ENCODE measurements at places on chromosomes 5 and 9.

DNA sequence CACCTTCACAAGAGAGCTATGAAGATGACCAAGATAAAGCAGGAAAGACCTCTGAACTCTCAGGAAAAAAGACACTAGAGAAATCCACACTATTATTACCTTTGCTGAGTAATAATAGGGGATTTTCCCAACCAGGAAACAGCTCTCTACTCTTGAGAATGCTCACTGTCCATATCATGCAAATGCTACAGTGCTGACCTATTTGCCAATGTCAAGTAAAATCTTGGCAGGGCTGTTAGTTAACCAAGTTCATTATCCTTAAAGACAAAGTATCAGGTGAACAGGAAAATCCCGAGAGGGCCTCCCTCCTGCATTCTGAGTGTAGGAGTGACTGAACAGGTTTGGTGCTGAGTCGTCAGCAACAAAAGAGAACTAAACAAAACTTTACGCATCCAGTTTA is 306.6 kb downstream of the ACTL7B start:
- DNase-seq: no peak

DNA sequence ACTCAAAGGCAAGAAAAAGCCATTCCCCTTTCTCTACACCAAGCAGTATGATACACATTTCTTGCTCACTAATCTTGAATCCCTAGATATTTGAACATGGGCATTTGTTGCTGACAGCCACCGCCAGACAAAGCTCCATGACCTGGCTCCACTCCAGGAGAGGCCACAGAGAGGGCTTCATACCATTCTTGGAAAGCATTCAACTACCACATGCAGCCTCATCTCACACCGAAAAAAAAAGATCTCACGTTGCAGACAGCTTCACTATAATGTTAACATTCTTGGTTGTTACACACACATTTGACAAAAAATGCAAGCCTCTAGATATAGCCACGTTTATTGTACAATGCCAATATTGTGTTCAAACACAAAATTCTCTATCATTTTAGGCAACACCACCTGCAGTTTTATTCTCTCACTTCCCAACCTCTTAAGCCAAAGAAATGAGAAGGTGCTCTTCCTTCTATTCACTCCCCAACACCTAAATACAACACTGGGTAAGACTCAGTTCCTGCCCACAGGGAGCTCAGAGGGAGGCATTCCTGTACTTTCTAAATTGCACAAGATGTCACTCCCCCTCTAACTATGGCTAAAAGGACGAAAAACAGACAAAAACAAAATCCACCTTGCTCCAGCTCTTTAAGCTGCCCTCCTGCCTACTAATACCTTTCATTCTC is 222.4 kb downstream of the TSSK1B start:
- DNase-seq: no peak

GRCh38 chr5:10632110-10632761 is 68.4 kb downstream of the ANKRD33B start:
- DNase-seq: no peak

DNA sequence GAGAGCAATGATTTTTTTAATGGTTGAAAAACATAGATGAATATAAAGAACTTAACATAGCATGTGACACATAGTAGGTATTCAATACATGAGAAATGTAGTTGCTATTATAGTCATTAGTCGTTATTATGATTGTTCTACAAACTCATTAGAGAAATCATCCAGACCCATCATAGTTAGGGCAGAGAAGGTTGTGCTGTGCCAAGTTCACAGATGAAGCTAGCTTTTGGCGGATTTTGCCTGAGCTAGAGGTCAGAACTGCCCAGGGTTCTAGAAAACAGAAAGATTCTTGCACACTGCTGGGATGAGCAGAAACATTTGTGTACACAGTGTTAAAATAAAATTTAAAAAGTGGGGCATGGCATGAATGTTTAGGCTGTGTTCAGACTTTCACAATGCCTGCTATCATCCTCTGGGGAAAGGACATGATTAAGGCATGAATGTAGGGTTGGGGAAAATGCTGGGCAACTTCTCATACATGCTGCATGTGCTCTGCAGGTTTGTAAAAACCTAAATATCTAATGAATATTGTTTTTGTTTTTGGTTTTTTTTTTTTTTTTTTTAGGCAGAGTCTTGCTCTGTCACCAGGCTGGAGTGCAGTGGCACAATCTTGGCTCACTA is 33.3 kb upstream of the RAD23B start:
- no peak for DNase-seq

GRCh38 chr9:214648-215493 is at the start of gene DOCK8:
DOCK8 (plus strand) TSS chr9:214865; CDS start chr9:214977, 112 bp downstream.
- DNase-seq: peak; percentile 25

GRCh38 chr9:106286249-106286648 is 576.7 kb upstream of the ZNF462 start:
- DNase-seq: no peak

DNA sequence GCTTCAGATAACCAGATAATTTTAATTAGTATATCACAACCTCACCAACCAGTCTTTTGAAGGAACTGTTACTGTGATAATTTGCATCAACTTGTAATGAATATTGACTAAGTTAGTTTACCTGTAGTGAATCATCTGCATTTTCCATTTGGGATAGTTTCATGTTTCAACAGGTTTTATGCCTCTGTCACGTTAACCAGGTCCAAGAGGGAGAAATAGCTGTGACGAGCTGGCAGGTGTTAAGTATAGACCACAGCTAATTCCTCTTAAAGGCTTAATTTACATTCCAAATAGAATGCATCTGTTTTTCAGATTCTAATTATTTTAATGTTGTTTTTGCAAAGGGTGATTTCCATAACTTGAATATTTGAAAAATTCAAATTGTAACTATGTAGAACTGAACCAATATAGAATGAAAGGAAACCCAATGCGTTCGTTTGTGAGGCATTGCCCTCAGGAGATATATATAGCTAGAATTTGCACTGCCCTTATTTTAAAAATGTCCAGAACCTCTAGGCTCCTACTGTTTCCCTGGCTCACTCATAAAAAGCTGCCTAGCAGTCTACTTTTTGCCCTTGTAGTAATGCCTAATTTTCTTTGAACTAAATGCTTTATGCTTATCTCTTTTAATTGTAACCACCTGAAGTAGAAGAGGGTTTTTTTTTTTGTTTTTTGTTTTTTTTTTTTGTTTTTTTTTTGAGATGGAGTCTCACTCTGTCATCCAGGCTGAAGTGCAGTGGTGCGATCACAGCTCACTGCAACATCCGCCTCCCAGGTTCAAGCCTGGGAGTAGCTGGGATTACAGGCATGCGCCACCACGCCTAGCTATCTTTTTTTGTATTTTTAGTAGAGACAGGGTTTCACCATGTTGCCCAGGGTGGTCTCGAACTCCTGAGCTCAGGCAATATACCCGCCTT is 270.5 kb downstream of the SMARCA2 start:
- DNase-seq: no peak

DNA sequence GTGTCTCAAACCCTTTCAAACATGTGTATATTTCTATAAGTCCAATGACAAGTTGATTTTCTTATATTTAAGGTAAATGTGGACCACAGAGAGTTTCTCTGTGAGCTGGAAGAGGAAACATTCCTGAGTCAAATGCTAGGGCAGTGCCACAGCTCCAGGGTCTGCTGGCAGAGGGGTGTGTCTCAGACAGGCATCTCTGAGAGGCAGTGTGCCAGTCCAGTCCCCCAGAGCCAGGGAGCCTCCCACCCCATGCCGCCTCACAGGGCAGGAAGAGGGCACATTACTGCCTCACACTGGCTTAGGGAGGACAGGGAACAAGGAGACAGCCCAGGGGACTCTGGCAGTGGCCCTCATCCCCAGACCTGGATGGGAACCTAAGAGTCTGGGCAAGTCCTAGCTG is 120.2 kb downstream of the TENT4A start:
- no peak for DNase-seq

- DNase-seq: no peak
Observed at GRCh38 chr5:9653811-9654210, 23.7 kb upstream of the TAS2R1 start.

- no peak for DNase-seq
Observed at GRCh38 chr5:160961761-160962160, 109.8 kb upstream of the ATP10B start.

- no peak for DNase-seq
Observed at GRCh38 chr5:6373081-6373846, 5.1 kb downstream of the MED10 start.

- DNase-seq: no peak
Observed at GRCh38 chr9:115306865-115307264, 188.9 kb upstream of the TNC start.

- no peak for DNase-seq
Observed at GRCh38 chr5:446883-447263, 3.9 kb downstream of the EXOC3 start.

GRCh38 chr9:26308328-26308727 is 584.3 kb downstream of the CAAP1 start:
- no peak for DNase-seq

- DNase-seq: no peak
Observed at GRCh38 chr5:123150089-123150488, 61.0 kb downstream of the PRDM6 start.

DNA sequence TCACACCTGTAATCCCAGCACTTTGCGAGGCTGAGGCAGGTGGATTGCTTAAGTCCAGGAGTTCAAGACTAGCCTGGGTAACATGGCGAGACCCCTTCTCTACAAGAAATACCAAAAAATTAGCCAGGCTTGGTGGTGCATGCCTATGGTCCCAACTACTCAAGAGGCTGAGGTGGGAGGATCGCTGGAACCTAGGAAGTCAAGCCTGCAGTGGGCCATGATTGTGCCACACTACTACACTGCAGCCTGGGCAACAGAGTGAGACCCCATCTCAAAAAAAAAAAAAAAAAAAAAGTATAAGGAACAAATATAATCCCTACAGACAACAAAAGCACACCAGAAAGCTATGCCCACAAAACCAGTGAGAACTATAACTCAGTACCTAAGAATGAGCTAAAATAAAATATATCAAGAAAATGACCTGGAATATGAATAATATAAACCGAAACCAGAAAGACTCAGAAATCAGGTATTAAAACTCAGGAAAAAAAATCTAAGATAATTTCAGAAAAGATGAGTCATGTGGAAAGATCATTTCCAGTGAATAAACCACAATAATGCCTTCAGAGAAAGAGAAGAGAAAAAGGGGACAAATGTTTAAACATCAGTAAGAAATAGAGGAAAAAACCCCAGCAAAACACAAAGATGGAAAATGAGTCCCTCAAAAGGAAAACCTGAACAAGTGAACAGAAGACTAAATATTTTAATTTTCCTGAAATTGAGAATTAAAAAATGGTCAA is 57.4 kb downstream of the GOLPH3 start:
- no peak for DNase-seq

DNA sequence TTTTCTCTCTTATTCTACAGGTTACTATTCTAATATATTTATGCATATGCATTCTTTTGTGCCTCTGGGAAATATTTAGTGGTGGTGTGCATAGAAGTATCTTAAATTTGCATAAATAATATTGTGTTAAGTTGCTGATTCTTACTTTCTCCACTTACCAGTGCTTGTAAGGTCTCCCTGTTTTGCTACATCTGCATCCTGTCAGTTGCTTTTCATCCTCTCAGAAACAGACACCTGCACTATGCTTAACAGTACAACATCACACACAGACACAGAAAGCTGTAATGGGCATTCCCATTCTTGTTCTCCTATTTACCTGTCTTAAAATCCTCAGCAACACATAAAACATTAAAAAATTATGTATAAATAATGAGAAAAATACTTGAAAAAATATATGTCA is 713.3 kb upstream of the RGMB start:
- no peak for DNase-seq

- peak; percentile 50 for DNase-seq
Observed at GRCh38 chr5:95842854-95843544, 20.5 kb upstream of the GLRX start.

GRCh38 chr5:147062427-147062826 is 172.4 kb upstream of the STK32A start:
- DNase-seq: no peak

GRCh38 chr9:71740199-71740598 is 28.1 kb downstream of the CEMIP2 start:
- no peak for DNase-seq

- no peak for DNase-seq
Observed at GRCh38 chr9:98410185-98410697, 154.8 kb upstream of the TBC1D2 start.

DNA sequence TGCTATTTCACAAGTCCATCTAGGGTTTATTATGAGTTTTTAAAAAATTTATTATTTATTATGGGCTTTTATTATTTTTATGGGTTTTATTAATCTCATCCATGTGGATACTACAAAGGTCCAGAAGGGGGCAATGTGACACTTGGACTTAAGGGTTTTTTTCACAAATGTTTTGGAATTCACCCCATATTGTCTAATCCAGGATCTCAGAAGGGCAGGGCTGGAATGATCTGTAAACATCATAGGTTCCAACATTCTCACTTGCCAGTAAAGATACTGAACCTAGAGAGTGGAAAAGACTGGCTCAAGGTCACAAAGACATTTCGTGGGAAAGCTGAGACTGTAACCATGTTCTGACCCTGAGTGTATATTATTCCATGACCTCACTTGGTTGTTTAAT is 35.6 kb downstream of the NIM1K start:
- DNase-seq: no peak

GRCh38 chr5:80744149-80744548 is 89.4 kb upstream of the DHFR start:
- DNase-seq: no peak

DNA sequence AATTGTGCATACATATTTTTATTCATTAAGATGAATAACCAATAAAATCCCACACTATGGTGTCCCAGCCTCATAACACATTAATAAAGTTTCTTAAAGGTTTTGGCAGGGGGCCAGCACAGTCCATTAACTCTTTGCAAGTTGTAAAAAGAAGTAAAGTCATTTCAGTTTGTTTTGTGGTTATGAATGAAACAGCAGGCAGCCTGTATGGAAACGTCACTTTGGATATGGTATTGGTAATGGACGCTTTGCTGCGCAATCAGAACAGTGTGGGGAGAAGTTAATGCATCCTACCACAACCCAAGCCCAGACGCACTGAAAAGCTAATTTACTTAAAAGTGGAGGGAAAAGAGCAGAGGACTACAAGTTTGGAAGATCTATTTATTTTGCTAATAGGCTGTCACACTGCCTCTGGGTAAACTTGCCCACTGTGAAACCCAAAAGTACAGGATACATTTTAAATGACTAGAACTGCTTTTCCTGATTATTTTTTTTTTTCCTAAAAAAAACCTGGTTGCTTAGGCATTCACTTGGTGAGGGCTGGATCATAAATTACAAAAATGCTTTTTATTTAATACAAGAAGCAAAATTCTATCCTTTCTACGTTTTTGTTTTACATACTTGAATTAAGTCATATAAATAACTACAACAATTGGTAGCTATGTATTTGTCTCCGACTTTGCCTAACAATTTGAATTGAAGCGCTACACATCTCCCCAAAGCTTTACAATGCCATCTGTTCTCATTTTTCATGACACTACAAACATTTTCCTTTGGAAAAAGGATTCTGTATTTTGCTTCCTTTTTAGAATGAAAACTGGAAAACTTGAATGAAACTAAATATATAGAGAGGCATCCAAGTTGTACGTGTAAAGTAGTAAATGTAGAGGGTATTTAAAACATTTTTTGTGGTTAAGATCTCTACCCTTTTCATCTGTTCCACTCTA is 104.3 kb downstream of the NFIB start:
- no peak for DNase-seq
